Fibroblast of skin of right biceps (primary cell): ENCODE measurements at places on chromosomes 3 and 15.
A peak's percentile ranks its signal among the peaks of the same experiment; 100 is the strongest.

- peak; percentile 84 for DNase-seq
Measured at GRCh38 chr3:27559835-27560234, 75.7 kb upstream of the SLC4A7 start.

DNA sequence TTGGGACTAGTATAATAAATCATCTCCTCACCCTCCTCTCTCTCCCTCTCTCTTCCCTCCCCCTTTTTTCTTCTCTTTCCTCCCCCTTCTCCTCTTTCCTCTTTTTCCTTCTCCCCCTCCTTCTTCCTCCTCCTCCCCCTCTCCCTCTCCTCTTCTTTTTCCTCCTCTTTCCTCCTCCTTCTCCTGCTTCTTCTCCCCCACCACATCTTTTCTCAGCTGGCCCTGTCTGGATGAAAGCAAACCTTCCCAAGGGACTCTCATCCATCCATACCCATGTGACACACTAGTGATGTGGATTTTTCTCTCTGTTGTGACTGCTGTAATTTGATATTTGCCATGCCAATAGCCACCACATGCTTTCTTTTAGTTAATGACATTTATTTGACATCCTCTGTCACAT, 127.2 kb downstream of the EBLN2 start:
- DNase-seq = peak; percentile 49

GRCh38 chr3:67854663-67855062, 200.3 kb upstream of the SUCLG2 start:
- DNase-seq = no peak

DNA sequence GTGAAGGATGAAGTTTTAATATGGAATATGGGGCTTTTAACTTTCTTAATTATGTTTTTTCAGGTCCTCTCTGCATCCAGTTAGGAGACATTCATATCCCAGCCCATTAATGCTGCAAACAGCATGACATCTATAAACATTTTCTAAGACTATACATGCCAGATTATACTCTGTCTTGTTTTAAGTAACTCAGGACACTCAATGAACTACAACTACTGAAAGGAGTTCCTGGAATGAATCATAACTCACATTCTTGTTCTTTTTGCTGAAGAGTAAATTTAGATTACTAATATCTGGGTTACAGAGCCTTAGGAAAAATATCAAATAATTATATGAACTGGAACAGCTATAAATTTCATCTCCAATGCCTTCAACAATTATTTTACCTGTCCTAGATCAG, 167.4 kb downstream of the STAG1 start:
- DNase-seq = no peak

- no peak for DNase-seq
Measured at GRCh38 chr3:113228498-113229286, 17.3 kb downstream of the BOC start.

DNA sequence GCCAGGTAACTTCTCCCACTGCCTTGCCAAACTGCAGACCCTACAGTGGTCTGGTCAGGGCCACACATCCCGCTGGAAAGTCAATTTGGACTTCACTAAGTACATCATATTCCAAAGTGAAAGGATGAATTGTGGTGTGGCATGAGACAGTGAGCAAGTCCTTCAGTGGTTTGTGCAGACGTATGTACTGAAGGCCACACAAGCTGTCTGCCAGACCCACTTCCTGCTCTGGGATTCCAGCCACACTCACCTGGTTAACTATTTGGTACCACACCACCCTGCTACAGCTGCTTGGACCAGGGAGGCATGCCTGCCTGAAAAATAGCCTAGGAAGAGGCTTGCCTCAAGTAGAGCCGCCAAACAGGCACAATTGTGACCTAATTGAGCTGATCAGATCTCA, 94.1 kb upstream of the STRIT1 start:
- peak; percentile 41 for DNase-seq

DNA sequence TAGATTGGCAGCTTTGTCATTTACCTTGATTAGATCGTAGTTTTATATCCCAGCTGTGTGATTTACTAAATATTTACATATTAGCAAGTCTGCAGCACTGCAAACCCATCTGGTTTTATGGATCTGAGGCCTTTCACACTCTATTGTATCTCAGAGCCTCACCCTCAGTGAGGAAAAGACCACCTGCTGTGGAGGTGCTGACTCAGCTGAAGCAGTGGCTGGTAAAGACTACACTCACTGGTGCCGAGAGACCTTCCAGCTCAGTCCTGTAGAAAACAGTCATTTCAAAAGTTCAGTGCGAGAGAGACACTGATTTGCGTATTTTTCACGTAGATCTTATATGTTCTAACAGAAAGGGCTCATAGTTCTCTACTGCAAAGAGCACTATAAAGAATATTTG, 307.8 kb upstream of the TPM1 start:
- no peak for DNase-seq
